ENCODE measurements at places on chromosomes 12 and 14.

DNA sequence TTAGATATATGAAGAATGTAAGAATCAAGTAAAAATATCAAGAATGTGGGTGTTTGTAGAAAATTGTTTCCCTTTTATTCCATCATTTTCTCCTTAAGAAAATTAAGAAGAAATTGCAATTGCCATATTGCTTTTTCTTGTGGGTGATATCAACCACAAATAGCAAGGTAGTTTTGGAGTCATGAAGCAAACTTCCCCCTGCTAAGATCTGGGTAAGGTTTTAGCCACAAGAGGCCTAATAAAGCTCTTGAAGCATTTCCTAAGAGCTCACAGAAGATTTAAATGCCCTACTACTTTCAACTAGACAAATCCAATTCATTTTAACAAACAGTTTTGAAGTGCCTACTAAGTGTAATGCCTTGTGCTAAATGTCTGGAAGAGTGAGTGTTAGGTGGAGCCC lies 2.6 kb downstream of the GRIP1 start:
- no peak for DNase-seq

- no peak for DNase-seq
These were observed 23.2 kb downstream of the NGDN start for GRCh38 chr14:23492618-23493272.

GRCh38 chr12:93683410-93683809 lies 6.2 kb downstream of the CRADD start:
- DNase-seq, result no peak

GRCh38 chr12:53007343-53007742 lies 1.1 kb downstream of the EIF4B start:
- DNase-seq, result no peak

All from stimulated activated CD8-positive, alpha-beta memory T cell treated with anti-CD3 and anti-CD28 coated beads, Interleukin-15, amount 100 ng/mL, for 24 hours (primary cell).